Eye (tissue), 1 donor: ENCODE measurements at places on chromosomes 3 and 15.

GRCh38 chr3:75262661-75263060 is 401.5 kb upstream of the FRG2C start:
- DNase-seq, result no peak

- DNase-seq, result no peak
Measured at GRCh38 chr3:56862352-56863062, 60.8 kb upstream of the ARHGEF3 start.

- no peak for DNase-seq
Measured at GRCh38 chr15:25735550-25736384, 127.4 kb downstream of the ATP10A start.

DNA sequence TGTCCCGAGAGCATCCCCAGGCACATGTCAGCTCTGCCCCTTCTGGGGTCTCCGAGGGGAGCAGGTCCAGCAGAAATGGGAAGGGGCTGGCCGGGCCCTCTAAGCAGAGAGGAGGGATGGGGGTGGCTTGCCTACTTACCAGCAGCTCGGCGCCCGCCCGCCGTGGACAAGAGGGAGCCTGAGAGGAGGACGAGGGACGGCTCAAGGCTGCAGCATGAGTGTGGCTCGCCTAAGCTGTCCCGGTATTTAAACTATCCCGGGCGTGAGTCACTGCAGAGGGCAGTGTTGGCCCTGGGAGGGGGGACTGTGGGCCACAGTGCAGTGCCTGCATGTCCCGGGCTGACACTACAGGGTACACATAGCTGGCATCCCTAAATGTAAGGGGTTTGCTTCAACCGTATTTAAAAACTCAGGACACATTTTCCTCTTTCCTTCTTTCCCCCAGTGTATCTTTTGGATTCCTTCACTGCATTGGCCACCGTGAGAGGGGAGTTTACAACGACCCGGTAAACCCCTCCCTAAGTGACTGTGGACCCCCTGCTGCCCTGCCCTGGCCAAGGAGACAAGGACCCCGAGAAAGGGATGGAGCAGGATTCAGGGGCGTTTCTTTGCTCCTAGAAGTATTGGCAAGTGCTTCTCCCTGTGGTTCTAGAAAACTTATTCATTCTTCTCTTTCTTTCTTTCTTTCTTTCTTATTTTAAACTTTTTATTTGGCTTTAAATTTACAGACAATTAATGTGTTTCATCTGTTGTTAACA is at the start of gene LRRC15:
TSS of gene LRRC15 (minus strand) at position 222 of the 758 bp plus-strand sequence. CDS start 8,700 bp downstream, outside the sequence.
- peak; percentile 34 for DNase-seq

- DNase-seq, result no peak
Measured at GRCh38 chr3:183959214-183959613, 58.5 kb downstream of the ABCC5 start.

DNA sequence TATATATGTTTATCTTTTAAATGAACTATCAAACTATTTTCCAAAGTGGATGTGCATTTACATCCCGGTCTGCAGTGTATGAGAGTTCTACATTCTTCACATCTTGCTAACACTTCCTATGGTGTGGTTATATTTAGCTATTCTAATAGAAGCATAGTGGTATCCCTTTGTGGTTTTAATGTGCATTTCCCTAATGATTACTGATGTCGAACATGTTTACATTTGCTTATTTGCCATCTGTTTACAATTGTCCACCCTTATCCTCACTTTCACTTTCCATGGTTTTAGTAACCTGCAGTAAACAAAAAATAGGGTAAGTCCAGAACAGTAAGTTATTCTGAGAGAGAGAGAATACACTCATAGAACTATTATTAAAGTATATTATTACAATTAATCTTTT is 360.5 kb upstream of the NAALADL2 start:
- no peak for DNase-seq

DNA sequence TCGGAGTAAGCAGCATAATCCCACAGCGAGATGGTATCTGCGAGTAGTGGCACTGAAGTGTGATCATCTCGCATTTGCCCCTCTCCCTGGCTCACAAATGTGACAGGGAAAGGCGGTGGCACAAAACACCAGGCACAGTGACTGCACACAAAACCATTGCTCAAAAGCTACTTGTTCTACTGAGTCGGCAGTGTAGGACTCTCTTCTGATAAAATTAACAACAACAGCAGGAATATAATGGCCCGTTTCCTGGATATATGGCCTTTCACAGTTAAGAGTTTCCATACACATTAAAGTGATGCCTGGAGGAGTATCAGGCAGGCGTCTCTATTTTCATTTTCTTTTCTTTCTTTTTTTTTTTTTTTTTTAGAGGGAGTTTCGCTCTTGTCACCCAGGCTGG is 69.0 kb downstream of the MYO1E start:
- DNase-seq, result no peak

GRCh38 chr15:75776065-75776423 is 63.4 kb upstream of the CSPG4 start:
- DNase-seq, result no peak

DNA sequence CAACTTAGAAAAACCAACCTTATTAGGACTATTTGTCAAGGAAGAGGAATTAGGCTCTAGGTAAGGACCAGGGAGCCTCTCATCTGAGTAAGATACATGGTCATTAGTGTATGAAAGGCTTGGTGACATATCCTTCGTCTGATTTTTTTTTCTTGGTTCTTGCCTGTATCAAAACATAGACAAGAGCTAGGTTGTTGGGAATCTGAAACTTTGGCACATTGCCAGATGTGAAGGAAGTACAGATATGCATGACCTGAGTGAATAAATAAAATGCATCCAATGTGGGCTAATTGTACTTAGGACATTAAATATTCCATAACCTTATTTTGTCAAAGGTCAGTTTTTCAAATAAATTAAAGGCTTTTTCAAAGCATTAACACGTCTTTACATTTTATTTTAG is 151.8 kb downstream of the SYNPR start:
- no peak for DNase-seq

DNA sequence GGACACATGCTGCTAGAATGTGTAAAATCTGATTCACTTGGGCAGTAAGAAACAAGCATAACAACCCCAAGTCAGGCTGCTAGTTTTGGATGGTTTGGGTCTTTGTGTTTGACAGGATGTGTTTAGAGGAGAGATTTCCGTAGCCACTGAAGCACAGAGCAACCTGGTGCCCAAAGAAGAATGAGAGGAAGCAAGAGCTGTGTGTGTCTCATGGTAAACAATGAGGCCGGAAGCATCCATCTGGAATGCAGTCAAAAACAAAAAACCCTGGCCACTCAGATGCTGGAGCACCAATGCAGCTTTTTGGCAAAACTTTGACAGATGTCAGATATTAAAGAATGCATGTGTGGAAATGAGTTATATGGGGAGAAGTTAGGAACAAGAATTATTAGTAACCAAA is 39.4 kb upstream of the SNRK start:
- DNase-seq, result peak; percentile 22

DNA sequence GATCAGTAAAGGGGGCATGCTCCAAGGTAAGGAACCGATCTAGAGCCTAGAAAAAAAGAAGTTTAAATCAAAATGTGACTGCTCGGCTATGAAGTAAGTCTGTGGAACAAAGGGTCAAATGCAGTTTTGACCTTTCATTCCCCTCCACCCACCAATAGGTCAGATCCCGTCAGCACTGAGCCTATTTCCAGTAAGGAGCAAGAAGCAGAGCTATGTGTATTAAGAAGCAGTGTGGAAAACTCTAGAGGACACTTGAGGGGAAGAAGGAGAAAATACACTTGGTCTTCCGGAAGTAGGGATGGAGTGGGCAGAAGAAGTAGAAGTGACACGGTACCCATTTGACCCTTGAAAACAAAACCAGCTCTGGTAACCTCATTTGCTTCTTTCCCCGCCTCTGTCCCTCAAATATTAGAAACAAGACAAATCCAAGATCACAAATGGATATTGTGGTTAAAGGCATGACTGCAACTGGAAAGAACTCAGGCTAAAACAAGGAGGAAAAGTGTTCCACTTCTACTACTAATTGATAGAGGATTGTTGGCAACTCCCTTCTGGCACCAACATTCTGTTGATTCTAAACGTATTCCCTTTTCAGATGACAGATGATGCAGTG is 888.3 kb upstream of the NR2F2 start:
- no peak for DNase-seq

GRCh38 chr3:70603103-70603502 is 290.7 kb upstream of the MDFIC2 start:
- no peak for DNase-seq

GRCh38 chr3:185687271-185687878 is 101.3 kb downstream of the SENP2 start:
- no peak for DNase-seq

- no peak for DNase-seq
Measured at GRCh38 chr15:48556159-48556897, 89.2 kb downstream of the FBN1 start.

GRCh38 chr3:73624821-73625665 is at the start of gene PDZRN3:
PDZRN3 (minus strand) TSS chr3:73624941.
- peak; percentile 94 for DNase-seq

DNA sequence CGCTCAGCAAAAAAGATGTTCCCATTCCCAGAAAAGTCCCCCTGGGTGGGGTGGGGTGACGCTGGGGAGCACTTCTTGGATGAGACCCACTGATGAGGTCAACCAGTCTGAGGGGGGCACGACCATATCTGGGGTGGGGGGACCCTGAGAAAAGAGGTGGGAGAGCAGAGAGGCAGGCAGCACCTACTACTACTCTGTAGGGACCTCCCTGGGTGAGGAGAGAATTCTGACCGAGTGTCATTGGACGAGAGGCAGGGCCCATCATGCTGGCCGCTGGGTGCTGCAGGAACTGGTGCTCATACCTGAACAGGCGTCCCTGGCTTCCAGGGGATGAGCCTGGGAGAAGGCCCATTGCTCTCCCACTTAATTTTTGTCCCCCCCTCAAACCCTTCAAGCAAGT is 158.8 kb downstream of the KLF13 start:
- no peak for DNase-seq
